ENCODE measurements at places on chromosomes 7 and 10. TPM values are rescaled to one million over a fixed set of nuclear protein-coding genes. Genes with fewer than 3 reads are reported as not detected.

Gene PRLHR
- total RNA-seq = not detected

Gene HDAC9
- 14.7 TPM for total RNA-seq

Gene GNG11
- 284 TPM for total RNA-seq

Gene PTPN20
- total RNA-seq = 0.19 TPM

Measured in vein endothelial cell (primary cell).